ENCODE measurements at places on chromosomes 2 and 18. TPM values are rescaled to one million over a fixed set of nuclear protein-coding genes. Genes with fewer than 3 reads are reported as not detected.

The GCKR gene
- total RNA-seq = not detected

The CXCR1 gene
- not detected for total RNA-seq

The NETO1 gene
- not detected for total RNA-seq

The LAMA1 gene
- total RNA-seq = not detected

The SPC25 gene
- total RNA-seq = 35.6 TPM

The FOXI3 gene
- not detected for total RNA-seq

The GRHL1 gene
- 0.25 TPM for total RNA-seq

The TUBA4B gene
- total RNA-seq = not detected

The DSG4 gene
- total RNA-seq = not detected

The SERPINB3 gene
- not detected for total RNA-seq

The LAMA3 gene
- not detected for total RNA-seq

The TMEM198 gene
- 2.1 TPM for total RNA-seq

The ZDBF2 gene
- total RNA-seq = 10.9 TPM
